Stimulated activated CD4-positive, alpha-beta T cell treated with anti-CD3 and anti-CD28 coated beads, Interleukin-4, amount 100 ng/mL, for 1 hour (primary cell): ENCODE measurements at places on chromosomes 6 and 20.
A peak's percentile ranks its signal among the peaks of the same experiment; 100 is the strongest.

DNA sequence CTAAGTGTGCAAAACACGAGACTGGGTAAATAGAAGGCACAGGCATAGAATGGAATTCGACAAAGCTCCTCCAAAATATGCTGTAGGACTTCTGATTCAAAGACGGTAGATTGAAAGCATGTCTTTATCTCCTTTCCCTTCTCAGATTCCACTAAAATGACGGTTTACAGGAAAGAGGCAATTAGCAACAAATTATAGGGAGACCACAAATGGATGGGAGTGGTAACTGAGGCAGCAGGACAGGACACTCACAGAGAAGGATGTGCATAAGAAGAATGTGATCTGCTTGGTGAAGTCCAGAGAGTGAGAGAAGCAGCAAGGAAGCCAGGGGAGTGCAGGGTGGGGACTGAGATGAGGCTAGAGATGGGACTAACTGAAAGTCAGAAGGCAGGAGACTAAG, 113.4 kb upstream of the MRPS10 start:
- no peak for DNase-seq

DNA sequence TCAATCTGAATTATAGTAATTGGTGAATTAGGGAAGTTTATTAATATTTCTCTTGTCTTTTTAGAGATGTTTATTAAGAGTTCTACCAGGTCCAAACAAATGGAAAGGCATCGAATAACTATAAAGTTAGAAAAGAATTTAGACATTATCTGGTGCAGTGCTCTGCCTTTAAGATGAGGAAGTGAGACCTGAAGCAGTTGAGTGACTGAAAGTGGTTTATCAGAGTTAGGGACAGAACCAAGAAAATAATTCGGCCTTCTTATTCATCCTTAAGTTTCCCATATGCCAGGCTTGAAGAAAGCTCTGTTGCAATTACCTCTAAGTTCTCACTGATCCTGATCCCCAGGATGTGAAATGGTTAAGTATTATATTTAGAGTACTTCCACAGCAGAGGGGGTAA, 94.2 kb upstream of the FLRT3 start:
- DNase-seq: no peak

DNA sequence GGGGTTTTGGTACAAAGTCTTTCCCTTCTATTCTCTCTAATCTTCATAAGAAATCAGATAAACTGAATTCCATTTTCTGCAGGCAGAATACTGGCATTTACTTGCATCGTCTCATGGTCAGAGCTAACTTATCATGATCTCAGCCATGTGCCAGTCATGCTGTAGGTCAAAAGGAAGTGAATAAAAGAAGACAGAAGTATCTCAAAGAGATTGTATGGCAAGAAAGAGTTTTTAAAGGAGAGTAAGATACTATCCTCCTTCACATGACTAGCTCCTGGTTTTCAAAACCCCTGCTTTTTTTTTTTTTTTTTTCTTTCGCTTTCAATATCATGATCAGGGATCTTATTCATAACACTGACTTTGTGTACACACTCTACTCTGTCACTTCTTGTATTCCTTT, 398.3 kb downstream of the C6orf118 start:
- no peak for DNase-seq

- DNase-seq: no peak
Observed at GRCh38 chr20:33654680-33655161, 7.4 kb upstream of the C20orf144 start.

GRCh38 chr6:117317261-117317660, 51.9 kb downstream of the VGLL2 start:
- no peak for DNase-seq

- no peak for DNase-seq
Observed at GRCh38 chr6:113997116-113997515, 26.2 kb upstream of the HDAC2 start.

DNA sequence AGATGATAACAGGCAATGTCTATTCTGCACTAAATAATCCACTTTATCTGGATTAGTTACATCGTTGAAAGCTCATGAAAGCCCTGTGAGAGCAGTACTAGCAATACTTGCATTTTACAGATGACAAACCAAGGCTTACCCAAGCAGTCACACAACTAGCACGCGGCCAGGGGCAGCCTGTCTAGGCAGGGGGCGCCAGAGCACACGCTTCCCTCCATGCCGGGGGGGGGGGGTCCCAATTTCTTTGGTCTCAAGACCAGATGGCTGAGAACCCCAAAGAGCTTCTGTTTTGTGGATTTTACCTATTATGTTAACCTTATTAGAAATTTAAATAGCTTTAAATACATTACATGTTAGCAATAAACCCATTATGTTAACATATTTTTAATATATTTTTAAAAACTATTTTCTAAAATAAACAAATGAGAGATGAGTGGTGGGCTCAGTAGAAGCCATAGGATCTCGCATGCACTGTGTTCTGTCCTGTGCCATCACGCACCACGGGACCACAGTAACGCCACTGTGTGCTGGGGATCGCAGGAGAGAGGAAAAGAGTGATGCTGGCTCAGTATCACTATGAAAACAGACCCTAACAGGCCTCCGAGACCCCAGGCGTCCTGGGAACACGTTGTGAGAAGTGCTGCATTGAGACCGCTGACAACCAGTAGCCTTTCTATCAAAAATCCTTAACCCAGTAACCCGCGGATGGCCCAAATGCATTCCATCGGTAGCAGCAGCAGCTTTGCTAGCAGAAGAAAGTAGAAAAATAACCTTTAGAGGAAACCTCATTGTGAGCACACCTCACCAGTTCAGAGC, 5.3 kb upstream of the PRR18 start:
- DNase-seq: peak; percentile 33

DNA sequence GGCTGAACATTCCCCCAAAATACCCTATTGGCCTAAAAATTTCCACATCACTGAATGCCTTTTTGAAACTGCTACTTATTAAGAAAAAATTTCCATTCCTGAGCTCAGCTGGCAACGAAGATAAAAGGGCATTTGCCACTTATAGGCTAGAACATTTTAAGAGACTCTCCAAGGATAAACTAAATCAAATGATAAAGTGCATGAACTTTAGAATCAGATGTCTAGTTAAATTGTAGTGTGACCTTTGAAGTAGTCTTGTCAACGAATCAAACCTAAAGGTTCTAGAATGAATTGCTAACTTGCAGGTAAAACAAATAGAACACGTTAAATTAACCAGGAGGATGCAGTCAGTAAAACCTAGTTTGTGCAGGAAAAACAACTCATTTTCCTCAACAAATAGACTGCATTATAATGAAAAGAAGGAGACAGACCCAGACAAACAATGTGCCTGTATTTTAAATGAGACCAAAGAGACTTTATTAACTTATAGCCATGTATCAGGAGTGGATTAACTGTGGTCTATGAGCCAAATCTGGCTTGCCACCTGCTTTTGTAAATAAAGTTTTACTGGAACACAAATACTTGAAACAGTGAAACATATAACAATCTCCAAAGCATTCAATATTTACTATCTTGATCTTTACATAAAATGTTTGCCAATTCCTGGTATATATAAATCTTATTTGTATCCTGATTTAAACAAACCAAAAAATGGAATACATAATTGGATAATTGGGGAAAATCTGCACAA, 184.4 kb downstream of the MEI4 start:
- DNase-seq: no peak

- no peak for DNase-seq
Observed at GRCh38 chr6:81495999-81496398, 256.5 kb downstream of the TENT5A start.

- DNase-seq: no peak
Observed at GRCh38 chr20:4894981-4895381, 106.3 kb downstream of the SLC23A2 start.

- DNase-seq: peak; percentile 72
Observed at GRCh38 chr6:127515794-127516661, 3.1 kb downstream of the MTCL3 start.

GRCh38 chr6:88223298-88223697, 57.2 kb upstream of the CNR1 start:
- no peak for DNase-seq

DNA sequence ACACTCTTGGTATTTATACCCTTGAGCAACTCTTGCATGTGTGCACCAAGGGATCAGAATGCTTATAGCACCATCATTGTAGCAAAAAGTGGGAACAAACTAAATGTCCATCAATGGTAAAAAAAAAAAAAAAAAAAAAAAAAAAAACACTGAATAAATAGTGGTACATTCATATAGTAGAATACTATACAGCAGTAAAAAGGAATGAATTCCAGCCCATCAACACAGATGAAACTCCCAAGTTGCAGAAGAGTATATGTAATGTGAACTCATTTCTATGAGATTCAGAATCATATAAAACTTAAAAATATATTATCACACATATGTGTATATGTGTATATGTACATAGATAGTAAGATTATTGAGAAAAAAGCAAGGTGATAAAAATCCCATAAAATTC, 291.6 kb downstream of the CLIC5 start:
- DNase-seq: no peak

DNA sequence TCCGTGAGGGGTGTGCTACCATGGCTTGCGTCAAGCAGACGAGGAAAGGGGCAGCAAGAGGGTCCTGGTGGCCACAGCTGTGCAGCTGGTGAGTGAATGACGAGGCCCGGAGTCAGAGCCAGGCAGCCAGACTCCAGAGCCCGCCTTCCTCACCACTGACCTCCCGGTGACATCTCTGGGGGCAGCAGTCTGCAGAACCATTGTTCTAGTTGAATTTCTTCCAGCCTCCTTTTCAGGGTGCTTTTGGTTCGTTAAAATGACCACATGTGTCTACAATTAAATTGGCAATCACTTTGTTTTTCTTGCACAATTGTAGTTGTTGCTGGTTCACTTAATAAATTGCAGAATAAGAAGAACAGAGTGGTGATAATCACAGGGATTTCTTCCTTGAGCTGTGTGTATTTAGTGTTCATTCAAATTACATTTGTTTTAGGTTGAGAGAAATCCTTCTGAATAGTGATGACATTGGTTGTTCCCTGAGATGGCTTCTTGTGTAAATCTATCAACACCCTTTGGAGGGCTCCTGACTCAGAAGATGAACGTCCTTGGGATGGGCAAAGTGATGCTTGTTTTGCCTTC, 96.4 kb downstream of the TULP4 start:
- DNase-seq: no peak

DNA sequence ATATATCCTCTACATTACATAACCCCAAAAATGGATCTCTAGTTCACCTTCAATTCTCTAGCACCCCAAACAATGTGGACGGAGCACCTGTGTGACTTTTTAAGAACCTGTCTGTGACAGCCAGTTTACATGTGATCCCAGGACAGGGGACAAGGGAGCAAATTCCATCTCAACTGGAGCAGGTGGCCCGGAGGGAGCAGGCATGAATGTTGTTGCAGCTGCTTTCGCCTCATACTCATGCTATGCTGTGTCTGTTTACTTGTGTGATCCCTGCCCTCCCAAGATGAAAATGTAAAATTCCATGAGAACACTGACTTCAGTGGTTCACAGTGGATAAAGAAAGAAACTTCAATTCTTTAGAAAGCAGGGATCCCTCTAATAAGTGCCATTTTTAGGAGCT, 600.3 kb downstream of the CDH26 start:
- DNase-seq: no peak

- DNase-seq: peak; percentile 31
Observed at GRCh38 chr6:69232911-69233448, 563.8 kb downstream of the LMBRD1 start.
